ENCODE measurements at places on chromosomes 1 and 21. TPM values are rescaled to one million over a fixed set of nuclear protein-coding genes. Genes with fewer than 3 reads are reported as not detected.

DNA sequence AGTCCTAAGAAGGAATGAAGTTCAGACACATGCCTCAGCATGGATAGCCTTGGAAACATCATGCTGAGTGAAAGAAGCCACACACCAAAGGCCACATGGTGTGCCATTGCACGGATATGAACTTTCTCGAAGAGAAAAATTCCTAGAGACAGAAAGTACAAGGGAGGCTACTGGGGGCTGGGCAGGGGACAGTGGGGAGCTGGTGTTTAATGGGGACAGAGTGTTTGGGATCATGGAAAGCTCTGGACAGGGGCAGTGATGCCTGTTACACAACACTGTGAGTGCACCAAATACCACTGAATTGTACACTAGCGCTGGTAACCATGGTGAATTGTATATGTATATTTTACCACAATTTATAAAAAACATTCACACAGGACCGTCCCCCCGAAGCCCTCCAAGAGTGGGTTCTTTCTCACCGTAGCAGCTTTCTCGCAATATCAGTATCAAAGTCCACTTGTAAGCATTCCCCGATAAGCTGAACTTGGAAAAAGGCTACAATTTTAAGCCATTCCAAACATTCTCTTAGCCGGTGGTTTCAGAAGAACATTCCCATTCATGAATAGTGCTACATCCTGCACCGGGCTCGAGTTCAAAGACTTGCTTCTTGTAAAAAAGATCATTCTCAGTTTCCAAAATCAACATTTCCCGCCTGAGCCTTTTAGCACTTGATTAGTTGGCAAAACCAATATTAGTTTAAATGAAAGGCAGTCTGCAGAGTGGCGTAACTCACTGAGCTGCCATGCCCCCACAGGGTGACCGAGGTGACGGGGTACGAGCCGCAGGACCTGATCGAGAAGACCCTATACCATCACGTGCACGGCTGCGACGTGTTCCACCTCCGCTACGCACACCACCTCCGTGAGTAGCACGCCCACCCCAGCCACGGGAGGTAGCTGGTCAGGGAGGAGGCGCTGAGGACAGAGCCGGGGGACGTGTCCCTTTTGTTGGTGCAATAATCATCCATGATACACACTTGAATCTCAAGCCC, 31.7 kb downstream of the SIM2 start:
- DNase-seq = no peak

The BGLAP gene
- 0.32 TPM for total RNA-seq

- DNase-seq = peak; percentile 44
Observed at GRCh38 chr1:17212487-17213121, 7.7 kb downstream of the PADI1 start.

The LHX8 gene
- total RNA-seq = not detected

GRCh38 chr1:99748419-99748818, 18.0 kb downstream of the FRRS1 start:
- DNase-seq = no peak

DNA sequence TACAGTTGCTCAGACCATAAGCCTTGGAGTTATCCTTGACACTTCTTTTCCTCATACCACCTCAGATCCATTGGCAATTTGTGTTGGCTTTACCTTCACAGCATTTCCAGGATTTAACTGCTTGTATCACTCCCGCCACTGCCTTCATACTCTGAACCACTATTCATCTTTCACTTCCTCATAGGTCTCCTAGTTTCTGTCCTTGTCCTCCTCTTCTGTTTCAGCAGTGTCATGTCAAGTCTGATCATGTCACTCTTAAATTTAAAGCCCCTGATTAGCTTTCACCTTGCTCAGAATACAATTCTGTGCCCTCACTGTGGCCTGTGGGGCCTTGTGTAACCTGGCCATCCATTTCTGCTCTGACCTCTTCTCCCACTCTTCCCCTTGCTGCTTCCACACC, 34.7 kb upstream of the C1orf115 start:
- no peak for DNase-seq

Data from Right ventricle myocardium inferior (tissue), 1 donor.